ENCODE measurements at places on chromosomes 7 and 10.

DNA sequence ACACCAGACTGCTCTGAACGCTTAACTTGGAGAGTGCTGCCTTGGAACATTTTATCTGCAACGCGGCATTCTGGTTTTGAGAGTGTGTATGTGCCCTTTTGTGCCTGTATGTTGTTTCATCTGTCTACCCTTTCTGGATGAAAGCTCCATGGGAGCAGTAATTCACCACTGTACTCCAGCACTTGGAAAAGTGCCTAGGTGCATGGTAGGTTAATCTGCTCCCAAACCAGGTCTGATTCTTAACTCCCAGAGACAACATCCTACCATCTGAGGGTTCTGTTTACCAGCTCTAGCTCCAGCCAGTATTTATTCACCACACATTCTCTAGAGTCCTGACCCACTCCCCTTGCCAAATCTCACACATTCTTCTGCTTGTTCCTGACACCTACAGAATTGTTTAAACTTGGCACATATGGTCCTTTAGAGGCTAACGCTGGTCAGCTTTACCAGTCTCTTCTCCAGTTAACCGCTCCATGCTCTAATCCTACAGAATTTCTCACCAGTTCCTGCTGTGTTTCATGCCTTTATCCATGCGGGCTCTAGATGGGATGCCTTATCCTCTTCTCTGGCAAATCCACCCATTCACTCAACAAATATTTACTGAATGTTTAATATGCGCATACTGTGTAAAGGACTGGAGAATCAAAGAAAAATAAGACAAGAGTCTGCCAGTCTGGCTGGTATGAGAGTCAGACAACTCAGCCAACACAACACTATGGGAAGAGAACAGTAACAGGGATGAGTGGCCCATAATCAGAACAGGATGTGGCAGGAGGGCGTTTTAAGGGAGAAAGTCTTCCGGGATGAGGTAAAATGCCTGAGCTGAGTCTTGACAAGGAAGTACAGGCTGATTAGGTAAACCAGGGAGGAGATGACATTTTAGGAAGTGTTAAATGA is 46.3 kb downstream of the MTPN start:
- DNase-seq: no peak

DNA sequence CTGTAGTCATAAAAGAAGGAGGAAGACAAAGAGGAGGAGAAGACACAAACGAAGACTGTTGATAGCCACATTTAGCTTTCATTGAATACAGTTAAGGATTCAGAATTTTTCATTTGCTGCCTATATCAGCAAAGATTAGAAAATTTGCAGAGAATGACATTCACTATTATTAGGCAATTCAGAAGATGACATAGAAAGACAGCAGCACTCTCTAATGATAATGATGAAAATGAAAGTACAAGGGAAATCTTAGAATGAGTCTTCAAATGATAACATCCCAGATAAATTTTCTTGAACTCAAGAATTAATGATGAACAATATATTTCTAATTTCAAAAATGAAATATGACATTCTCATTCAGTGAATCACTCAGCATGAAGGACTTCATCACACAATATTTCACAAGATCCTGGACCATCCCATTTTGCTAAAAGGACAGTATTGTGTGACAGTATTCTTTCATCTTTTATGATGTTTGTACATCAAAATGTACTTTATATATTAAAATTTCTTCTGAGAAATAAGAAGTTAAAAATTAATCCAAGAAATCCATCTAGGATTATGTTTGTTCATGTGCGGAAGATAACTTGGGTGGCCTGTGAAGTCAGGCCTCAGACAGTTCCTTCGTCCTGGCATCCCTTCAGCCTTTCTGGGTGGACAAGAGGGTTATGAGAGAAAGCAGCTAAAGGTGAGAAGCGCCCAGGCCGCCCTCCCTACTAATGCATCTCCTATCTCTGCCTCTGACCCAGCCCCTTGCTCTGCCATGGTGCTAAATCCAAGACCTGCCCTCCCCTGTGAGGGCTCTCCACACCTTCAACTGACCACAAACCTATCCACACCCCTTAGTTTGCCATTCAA is 47.4 kb upstream of the CAMK2B start:
- DNase-seq: no peak

- DNase-seq: no peak
Observed at GRCh38 chr10:132460691-132461090, 63.7 kb downstream of the PWWP2B start.

- DNase-seq: no peak
Observed at GRCh38 chr10:873020-873419, 58.5 kb downstream of the LARP4B start.

DNA sequence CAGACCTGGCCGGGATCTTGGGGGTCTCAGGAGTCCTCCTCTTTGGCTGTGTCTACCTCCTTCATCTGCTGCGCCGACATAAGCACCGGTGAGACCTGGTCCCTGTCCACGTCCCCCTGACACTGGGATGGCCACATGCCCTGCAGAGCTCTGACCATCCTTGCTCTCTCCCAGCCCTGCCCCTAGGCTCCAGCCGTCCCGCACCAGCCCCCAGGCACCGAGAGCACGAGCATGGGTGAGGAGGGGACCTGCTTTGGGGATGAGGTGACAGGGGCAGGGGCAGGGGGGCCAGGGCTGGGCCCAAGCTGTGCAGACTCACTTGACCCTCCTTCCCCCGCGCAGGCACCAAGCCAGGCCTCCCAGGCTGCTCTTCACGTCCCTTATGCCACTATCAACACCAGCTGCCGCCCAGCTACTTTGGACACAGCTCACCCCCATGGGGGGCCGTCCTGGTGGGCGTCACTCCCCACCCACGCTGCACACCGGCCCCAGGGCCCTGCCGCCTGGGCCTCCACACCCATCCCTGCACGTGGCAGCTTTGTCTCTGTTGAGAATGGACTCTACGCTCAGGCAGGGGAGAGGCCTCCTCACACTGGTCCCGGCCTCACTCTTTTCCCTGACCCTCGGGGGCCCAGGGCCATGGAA is 959 bp downstream of the PVRIG start:
- DNase-seq: no peak

- DNase-seq: no peak
Observed at GRCh38 chr10:127976286-127976685, 69.4 kb downstream of the PTPRE start.

GRCh38 chr7:106064771-106065574 is 47.1 kb downstream of the SYPL1 start:
- DNase-seq: no peak

- no peak for DNase-seq
Observed at GRCh38 chr7:79227044-79227443, 226.4 kb downstream of the MAGI2 start.

- peak; percentile 32 for DNase-seq
Observed at GRCh38 chr10:27241010-27241651, 534 bp upstream of the ACBD5 start.

DNA sequence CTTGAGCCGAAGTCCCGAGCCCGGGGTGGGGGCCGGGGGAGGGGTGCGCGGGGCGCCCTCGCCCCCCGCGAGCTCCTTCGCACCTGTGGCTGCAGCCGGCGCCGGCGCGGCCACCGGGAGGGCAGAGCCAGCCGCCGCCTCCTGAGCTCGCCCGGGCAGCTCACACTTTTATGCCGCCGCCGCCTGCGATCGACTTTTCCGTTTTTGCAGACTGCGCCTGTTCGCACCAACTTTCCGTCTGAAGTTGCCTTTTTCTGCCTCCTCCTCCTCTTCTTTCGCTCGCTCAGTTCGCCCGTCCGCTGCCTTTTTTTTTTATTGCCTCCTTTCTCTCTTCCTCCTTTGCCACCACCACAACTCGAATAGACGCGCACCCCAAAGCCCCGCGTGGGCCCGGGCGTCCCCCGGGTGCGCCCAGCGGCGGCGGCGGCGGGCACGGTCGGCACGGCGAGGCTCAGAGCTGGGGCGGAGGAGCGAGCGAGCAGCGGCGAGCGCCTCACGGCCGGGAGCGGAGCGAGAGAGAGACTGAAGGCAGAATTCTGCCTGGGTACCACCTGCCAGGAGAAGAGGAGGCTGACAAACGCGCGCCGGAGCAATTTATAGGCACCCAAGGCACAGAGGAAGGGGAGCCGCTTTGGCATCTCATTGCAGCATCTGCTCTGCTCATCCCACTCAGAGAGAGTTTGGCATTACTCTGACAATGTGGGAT is at the start of gene C1QL3:
TSS of gene C1QL3 (minus strand) at position 569 of the 706 bp plus-strand sequence. CDS start 814 bp downstream, outside the sequence.
- DNase-seq: peak; percentile 27

GRCh38 chr7:46948716-46949115 is 633.2 kb downstream of the TNS3 start:
- no peak for DNase-seq

DNA sequence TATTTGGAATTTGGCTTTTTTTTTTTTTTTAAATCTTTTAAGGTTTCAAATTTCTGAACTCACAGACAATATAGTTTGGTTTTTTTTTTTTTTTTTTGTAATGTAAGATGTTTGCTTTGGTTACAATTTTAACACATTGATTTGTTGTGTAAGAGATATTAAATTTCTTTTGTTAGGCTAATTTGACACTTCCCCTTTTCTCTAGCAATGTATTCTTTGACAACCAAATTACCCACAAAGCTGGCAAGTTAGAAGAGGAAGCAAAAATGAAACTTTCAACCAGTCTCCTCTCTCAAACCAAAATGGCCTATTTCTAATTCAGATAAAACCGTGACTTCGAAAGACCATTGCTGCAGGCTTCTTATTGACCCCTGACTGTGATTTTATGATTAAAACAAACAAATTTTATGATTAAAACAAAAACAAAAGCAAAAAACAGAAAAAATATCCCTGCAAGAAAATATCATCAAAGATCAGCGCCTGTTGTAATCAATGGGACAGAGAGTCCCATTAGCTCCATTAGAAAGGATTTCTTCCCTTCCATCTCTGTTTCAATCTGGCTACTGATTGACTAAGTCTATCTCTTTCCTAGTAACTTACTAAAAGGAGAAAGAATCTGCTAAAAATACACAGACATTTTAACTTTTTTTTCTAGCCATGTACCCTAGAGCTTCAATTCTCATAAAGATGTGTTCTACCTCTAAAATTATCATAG is 489.2 kb downstream of the MDFIC start:
- no peak for DNase-seq

GRCh38 chr10:110044681-110045080 is 36.9 kb downstream of the ADD3 start:
- DNase-seq: no peak

GRCh38 chr7:125670926-125671572 is 741.4 kb upstream of the POT1 start:
- no peak for DNase-seq

DNA sequence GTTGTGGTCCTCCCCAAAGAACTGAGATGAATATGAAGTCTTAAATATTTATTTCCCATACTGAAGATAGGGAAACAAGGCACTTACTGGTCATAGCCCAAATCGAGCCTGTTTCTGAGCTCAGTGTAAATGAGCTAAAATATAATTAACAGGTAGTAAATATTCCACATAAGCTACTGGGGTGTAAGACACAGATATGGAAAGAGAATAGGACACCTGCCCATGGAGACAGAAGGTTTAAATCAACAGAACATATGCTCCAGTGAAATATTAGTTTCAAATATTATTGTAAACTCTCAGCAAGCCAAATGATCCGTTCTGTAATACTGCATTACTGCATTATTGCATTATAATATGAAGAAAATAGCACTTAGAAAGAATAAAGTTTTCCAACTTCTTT is 537.9 kb downstream of the ANKRD7 start:
- no peak for DNase-seq
